ENCODE measurements at places on chromosomes 7 and 10.

DNA sequence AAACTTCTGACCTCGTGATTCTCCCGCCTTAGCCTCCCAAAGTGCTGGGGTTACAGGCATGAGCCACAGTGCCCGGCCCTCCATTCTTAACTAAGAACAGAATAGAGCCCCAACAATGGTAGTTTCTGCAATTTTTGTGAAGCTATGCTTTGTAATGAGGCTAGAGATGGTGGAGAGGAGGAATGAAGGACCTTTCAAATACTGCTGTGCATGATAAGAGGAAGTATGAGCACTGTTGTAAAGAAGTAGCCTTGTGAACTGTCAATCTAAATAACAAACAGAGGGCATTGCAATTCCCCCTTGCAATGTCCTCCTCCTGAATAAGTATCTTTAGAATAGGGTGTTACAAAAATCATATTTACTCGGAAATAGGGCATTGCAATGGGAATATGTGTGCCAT is 70.2 kb downstream of the EVX1 start:
- no peak for DNase-seq

DNA sequence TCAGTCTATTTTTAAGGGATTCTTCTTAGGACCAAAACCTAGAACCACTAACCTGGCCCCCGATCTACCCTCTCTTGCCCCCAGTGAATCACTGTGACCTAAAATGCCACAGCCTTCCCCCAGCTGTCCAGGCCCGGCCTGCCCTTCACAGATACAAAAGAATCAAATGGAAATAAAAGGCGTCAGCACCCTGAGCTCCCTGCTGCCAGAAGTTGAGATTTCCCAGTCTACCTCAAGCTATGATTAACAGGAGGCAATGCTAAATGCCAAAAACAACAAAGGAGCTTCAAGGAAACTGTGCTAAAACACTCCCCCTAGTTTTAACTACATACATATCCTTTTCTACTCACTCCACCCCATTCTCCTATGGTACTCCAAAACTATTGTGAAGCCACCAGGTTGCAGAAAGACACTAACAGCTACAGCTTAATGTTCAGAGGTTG is 67.8 kb downstream of the GSAP start:
- no peak for DNase-seq

- DNase-seq, result no peak
These were observed 25.5 kb upstream of the RGS10 start for GRCh38 chr10:119567978-119568377.

GRCh38 chr7:116169060-116169459 is 41.3 kb upstream of the TES start:
- DNase-seq, result no peak

DNA sequence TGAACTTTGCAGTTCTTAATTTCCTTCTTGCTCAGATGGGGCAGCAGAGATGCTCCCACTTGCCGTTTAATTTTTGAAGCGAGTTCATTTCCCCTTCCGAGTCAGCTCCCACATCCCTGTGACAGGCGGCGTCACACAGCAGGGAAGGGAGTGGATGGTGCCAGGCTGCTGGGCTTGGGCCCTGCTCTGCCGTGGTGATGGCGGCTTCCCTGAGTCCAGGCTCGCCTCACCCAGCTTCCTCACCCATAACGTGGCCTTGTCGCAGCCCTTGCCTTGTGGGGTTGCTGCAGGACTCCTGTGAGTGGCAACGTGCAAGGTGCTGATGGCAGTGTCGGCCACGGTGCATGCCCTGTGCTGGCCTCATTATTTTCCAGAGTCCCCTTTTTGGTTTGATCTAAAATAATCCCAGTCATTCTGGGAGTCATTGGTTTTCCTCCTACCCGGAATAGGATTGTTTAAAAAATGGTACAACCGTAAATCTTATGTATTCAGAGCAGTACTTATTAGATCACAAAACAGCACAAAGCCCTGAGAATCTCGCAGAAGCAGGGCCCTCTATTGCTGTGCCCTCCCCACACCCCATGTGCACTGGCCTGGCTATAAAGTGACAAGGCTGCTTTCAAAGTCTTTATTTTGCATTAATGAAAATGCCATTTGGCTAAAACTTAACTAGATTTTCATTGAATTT is 260.1 kb downstream of the WDR37 start:
- peak; percentile 43 for DNase-seq

DNA sequence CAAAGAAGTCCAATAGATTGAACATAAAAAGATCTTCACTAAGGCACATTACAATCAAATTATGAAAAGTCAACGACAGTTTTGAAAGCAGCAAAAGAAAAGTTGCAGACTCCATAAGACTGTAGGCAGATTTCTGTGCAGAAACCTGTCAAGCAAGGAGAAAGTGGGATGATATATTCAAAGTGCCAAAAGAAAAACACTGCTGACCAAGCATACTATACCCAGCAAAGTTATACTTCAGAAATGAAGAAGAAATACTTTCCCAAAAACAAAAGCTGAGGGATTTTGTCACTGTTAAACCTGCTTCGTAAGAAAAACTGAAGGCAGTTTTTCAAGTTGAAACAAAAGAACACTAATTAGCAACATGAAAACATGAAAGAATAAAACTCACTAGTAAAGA is 145.5 kb downstream of the ZEB1 start:
- DNase-seq, result no peak

GRCh38 chr7:98470485-98471240 is 69.8 kb upstream of the BAIAP2L1 start:
- no peak for DNase-seq

- no peak for DNase-seq
These were observed 668.0 kb upstream of the MBL2 start for GRCh38 chr10:53440601-53441000.

- no peak for DNase-seq
These were observed 6.8 kb upstream of the SNX8 start for GRCh38 chr7:2321020-2321419.

- no peak for DNase-seq
These were observed 82.3 kb upstream of the GTF2I start for GRCh38 chr7:74575083-74575784.

DNA sequence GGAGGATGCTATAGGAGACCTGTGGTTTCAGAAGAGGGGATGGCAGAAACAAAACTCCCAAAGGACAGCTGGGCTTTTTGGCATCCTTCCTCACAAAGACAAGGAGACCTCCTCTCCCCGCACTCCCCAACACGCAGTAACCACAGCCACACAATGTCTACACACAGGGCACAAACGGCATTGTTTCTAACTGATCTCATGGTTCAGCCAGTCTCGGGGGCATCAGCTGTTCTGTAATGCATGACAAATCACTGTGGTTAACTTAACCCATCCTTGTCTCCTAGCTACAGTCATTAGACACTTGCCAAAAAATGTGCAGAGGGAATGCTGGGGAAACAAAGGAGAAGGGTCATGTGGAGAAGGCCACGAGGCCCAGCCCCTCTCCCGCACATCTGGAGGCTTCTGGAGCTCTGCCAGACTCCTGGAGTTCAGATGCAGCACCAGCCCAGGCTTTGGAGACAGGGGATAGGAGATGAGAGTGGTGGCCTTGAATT is 7.6 kb upstream of the ADAMTS14 start:
- DNase-seq, result no peak

DNA sequence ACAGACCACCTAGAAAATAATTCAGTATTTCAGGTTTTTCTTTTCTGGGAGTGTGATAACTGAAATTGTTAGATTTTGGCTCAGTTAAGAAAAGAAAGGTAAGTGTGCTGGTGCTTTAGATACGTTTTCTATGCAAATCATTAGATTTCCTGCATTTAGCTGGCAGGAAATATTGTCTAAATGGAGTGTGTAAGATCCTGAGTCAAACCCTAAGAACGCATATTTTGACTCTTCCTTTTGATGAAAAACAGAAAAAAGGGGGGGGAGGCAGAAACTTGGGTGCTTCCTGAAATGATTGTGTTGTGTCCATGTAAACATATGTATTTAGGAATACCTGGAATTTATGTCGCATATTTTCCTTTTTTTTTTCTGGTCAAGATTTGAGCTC is 1.2 kb downstream of the GRK5 start:
- no peak for DNase-seq

GRCh38 chr10:27642023-27642589 is 103.5 kb downstream of the MKX start:
- DNase-seq, result no peak

DNA sequence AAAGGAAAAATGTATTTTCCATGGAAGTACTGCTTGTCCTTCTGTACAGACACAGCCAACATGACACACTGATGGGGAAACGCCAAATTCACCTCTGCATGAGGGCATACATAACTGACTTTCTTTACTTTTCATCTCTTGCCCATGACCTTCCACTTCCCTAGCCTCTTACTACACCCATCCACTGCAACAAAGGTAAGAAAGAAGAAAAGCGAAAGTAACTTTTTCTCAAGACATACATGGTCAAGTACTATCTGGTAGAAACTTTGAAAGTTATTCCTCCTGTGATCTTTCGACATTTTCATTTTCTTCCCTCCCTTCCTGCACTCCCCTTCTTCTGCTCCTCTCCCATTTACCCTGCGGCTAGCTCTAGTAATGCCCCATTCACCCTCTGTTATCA is 130.8 kb downstream of the USP6NL start:
- no peak for DNase-seq

GRCh38 chr10:5844345-5845055 is 31.3 kb upstream of the GDI2 start:
- no peak for DNase-seq

DNA sequence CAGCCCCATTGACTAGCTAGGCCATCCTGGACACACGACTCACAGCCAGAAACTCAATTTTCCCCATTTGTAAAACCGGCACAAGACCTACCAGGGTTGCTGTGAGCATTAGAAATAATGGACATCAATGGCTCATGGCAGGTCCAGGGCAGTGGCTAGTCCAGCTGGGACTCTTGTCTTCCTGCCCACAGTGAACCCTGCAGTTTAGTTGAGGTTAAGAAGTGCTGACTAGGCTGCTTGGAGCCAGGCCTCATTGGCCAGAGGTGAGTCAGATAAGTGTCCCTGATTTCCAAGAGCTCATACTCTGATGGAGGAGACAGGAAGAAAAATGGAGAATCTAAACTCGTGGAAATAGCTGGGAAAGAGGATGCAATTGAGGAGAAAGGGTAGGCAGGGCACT is 123.4 kb upstream of the ZNF92 start:
- DNase-seq, result no peak

DNA sequence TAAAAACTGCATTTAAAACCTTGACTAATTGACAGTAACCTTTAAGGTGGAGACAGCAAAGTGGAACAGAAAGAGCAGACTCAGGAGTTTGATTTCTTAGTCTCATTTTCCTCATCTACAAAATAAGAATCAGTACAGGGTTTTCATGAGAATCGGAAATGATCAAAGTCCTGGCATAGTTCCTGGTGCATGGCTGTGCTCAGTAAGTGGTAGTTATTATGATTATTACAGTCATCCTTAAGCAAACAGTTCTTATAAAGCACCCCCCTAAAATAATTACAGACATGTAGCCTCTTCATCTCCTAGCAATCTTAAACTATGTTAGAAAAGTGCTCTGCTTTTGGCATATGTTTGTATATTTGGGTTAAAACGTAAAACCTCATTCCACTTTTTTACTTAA is 18.0 kb downstream of the NEBL start:
- no peak for DNase-seq

DNA sequence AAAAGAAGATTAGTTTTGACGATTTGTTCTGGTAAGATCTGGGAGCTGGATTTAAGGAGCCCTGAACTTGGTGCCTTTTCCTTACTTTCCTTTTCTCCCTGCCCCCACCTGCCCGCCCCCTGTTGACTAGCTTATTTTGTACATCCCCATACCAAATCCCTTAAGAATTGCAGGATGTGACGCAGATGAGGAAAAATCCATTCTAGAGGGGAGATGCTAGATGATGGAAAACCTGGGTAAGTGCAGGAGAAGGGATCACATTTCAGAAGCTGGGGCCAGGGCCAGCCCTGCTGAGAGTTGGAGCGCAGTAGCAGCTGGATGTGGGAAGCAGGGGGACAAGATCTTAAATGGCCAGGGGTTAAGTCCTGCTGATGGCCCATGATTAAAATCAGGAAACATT is 93.9 kb downstream of the CCDC3 start:
- no peak for DNase-seq

- no peak for DNase-seq
These were observed 45.5 kb downstream of the CAV1 start for GRCh38 chr7:116570306-116570705.

DNA sequence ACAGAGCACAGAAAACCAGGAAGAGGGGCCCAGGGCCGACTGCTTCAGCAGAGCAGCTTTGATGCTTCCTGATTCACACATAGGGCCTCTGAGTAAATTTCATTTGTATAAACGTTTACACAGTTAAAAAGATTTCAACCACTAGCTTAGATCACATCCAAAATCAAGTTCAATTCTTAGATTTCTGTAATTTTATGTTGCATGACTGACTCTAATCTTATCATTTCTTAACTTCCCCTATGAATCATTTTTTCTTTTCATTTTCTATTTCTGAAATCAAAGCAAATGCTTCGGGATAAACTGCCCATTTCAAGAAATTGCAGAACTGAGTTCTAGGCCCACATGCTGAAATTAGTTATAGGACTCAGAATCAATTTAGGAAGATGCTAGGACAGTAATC is 224.7 kb downstream of the INHBA start:
- DNase-seq, result no peak

DNA sequence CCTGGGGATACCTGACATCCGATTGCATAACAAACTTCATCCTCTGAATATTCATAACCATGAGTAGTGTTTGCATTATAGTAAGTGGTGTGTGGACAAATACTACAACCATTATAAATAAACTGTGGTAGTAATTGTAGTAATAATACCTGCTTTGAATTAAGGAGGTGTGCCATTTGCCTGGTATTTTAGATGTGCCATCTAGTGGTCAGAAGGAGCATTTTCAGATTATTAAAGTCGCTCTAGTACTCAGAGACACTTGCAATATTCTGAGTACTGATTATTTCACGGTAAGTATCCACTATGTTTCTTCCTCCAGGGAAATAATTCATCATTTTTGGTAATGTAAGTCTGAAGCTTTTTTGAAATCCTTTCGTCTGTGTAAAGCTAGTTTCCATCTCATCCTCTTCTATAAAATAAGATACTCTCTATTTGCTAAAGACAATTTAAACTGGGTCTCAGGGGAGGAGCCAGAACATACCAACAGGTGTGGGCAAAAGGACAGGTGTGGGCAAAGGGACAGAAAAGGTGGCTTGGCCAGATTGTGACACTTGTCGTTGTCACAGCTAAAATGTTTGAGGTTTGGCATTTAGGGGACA is 115.3 kb upstream of the WDR11 start:
- DNase-seq, result no peak

GRCh38 chr7:147885869-147886268 is 704.7 kb upstream of the C7orf33 start:
- no peak for DNase-seq

DNA sequence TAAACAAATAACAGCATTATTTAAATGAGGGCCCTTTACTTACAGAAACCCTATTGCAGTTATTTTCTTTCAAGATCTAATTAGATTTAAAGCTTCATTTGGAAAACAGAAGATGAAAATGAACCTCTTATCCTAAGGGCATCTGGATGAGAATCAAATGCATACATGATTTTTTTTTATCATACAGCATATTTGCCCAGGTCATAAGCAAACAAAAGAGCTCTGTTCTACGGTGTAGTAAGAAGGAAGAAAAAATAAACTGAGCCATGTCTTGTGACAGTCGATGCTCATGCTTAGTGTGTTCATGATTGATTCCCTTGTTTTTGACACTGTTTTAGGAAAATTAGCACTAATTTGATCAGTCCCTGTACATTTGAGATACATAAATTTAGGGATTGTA is 202.6 kb upstream of the RNF32 start:
- no peak for DNase-seq

- DNase-seq, result no peak
These were observed 95.0 kb downstream of the KLF6 start for GRCh38 chr10:3689871-3690510.

Measured in NCI-H187 (cell line).